ENCODE measurements at places on chromosomes 2 and 18.

- DNase-seq: no peak
These were observed 48.5 kb downstream of the RTN4 start for GRCh38 chr2:55001716-55002115.

DNA sequence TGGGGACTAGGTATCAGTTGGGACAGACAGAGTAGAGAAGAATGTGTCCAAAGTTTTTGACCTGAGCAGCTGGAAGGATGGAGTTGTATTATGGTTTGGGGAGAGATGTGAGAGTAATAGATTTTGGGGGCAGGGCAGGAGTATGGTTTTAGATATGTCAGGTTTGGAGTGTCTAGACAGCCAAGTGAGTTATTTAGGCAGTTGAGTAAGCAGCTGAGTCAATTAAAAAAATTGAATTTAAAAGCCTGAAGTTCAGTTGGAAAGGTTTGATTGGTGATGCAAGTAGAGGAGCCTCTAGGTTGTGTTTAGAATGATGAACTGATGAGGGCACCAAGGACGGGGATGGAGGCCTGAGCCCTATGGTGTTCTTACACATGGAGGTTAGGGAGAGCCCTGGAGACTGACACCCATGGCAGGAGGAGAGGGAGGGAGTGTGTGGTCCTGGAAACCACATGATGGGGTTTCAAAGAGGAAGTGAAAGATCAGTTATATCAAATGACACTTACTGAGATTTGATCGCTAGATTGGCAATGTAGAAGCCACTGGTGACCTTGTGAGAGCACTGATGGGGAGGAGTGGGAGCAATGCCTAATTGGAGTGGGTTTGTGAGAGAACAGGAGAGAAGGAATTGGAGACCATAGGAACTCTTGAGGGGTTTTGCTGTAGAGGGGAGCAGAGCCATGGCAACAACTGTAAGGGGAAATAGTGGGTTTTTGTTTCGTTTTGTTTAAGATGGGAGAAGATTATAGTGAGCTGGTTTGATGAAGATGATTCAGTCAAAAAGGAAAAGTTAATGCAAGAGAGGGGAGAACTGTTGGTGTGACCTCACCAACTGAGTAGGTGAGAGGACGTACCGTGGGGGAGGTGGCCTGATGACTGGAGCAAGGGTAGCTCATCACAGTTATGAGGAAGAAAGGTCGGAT lies 10.3 kb downstream of the ITGA6 start:
- DNase-seq: no peak

DNA sequence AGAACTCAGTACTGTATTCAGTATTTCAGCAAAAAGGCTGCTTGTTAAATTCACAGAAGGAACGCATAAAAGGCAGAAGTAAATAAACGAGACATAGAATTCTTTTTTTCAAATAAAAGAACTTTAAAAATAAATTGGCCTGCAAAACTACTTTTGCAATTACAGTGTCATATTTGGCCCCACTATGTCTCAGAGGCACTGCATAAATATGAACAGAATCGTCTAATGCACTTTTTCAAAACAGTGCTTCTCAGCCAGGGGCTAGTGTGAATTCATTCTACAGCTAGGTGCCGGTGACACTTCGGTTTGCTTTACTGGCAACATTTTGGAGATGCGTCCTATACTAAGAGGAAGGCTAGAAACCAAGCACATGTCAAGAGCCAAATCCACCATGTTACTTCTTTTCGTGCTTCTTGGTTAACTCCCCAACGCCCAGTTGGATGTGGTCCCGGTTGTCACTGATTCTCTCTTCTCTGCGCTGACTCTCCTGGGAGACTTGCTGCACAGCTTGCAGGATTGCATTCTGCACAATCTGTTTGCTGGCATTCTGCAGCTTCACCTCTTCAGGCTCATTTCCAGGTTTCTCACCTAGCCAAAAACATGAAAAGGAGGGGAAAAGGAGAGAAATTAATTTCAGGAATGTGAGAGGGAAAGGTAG lies 51.8 kb downstream of the AKAIN1 start:
- no peak for DNase-seq

DNA sequence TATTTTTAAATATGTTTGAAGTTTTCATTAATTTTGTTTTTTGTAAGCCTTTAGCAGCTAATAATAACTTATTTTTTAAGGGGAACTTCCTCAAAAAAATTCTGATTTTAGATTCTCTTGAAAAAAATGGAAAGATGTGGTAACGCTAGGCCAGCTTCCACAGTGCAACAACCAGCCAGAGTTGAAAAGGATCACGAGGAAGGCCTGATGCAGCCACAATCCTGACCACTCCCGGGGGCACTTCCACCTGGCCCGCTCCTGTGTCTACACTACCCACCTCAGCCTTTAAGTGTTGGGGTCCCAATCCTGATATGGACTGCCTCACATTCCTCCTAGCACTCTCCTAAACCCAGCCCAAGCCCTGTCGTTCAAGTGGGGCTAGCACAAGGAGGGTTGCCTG lies 101.1 kb downstream of the TMEM17 start:
- no peak for DNase-seq

GRCh38 chr2:240781471-240782220 lies 38.4 kb downstream of the KIF1A start:
- no peak for DNase-seq

- DNase-seq: no peak
These were observed 167.1 kb downstream of the PDE1A start for GRCh38 chr2:182259629-182260150.

DNA sequence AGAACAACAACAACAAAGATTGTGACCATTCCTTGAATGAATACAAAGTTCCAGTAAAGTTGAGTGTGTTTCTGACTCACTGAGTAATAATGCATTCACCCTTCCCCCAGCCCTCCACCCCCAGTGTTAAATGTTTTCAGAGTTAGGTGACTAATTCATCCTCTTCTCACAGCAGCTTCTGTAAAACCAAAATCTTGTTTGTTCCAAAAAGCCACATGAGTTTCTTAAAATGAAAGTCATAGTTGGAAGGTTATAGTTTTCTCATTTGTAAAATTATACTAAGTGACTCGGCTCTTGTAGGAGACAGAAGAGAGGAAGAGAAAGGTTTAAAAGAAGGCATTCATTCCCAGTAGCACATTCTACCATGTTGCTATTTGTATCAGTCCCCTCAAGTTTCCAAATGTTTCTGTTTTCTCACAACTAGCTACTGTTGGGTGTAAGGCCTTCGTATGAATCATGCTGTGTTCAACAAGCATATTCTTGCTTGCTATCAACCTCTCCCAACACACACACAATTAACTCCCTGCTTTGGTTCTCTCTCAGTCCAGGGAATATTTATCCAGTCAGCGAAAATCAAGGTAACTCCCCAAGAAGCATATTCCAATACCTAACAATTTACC lies 75.3 kb downstream of the MBD2 start:
- DNase-seq: no peak

- DNase-seq: no peak
These were observed 888 bp downstream of the VAMP5 start for GRCh38 chr2:85584857-85585780.

DNA sequence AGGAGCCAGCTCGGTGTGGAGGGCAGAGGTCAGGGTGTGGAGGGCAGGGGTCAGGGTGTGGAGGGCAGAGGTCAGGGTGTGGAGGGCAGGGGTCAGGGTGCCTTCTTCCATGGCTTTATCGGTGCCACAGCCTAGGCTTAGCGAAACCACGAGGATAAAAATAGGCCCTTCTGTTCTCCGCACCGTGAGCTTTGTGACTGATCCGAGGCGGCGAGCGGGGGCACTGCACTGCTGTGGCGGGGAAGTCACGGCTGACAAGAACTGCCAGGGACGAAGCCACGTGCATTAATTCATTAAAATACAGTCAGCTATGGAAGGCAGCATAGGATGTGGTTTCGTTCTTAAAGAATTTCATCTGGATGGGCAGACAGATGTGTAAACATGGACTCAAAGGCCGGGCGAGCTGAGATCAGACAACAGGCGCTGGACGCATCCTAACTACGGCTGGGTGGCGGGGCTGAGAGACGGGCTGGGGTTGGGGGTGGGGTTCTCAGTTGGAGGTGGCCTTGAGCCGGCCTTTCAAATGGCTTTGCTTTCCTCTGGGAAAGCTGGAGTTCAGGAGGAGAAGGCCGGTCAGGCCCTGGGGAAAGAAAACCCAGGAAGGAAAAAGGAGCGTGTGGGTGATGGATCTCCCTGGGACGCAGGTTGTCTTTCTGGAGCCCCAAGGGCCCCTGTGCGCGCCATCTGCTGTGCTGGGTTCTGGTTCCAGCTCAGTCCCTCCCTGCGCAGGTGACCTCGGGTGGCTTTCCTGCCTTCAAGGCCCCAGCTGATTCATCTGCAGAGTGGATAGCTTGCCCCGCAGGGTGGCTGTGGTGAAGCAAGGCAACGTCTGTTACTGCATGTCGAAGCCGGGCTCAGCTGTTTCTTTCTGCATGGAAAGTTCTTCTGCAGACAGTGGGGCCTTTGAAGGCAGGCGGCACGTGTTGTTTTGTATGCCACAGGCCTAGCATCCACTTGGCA lies 958 bp upstream of the ALLC start:
- DNase-seq: no peak

DNA sequence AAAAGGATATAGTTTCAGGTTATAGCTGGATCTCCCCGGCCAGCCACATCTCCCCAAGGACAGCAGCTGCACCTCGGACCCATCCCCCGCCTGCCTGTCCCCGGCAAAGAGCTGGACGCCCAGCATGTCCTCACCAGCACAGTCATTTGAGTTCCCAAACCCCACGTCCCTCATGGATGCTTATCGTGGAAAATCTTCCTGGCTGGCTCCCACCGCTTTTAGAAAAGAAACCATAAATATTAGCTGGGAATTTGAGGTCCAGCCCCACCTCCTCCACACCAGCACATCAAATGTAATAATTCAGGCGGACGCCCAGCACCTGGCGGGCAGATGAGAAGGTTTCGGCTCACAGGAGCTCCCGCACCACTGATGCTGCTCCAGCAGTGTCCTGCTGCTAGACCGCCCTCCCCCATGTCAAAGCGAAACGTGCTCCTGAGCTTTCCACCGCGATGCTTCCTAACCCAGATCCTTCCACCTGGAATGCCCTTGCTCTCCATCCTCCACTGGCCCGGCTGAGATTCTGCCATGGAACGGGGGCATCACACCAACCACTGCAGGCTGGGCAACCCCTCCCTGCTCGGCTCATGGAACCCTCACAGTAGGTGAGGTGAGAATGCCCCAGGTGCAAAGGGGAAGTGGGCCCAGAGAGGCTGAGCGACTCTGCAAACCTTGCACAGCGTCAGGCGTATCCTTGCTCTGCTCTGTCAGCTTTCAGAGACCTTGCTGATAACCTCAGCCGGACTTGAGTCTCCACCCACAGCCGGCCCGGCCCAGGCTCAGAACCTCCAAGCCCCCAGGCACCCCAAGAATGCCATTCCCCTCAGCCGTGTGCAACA lies 71.5 kb upstream of the GPC1 start:
- DNase-seq: no peak
